Transverse colon (tissue), 4 donors: ENCODE measurements at places on chromosomes 3 and 15. TPM values are rescaled to one million over a fixed set of nuclear protein-coding genes. Genes with fewer than 3 reads are reported as not detected.

Gene RPP25
- 10.1 TPM for total RNA-seq

Gene CRYGS
- total RNA-seq: 60.7 TPM

Gene NKIRAS1
- 13.8 TPM for total RNA-seq

Gene LTK
- total RNA-seq: 9.1 TPM

Gene CHRM5
- not detected for total RNA-seq

- H3K27ac ChIP-seq: no peak overlapping the region
- H3K4me1 ChIP-seq: no peaks in the 10 kb centered on the region
Measured at GRCh38 chr3:106182950-106183511, 314.2 kb upstream of the CBLB start.

DNA sequence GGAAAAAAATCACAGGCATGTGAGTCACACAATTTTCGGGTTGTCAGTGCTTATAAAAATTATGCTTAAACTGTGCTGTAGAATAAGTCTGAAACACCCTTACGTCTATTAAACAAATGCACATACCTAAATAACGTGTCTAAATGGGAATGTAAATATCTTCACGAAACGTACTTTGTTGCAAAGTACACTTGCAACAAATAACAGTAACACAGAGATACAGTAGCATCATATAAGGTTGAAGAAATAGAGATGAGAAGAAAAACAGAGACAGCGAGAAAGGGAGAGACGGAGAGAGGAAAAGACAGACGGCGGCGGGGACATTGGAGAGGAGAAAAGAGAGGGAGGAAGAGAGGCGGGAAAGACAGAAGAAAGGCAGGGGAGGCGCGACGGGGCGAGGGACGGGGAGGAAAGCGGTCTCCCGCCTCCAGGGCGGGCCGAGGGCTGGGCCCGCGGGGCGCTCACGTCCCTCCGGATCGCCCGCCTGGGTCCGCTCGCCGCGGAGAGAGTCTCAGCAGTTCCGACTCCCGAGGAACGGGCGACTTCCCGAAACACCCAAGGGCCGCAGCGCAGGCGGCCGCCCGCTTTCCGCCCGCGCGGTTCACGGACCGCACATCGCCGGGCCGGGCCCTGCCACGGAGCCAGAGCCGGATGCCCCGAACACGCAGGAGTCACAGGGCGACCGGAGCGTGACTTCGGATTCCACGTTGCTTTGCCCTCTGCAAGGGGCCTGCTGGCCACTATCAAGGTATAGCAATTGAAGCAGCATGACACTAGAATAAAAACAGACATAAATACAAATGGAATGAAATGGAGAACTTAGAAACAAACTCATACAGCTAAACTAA is 153.4 kb downstream of the LMLN start:
- peaks cover 4% of the 10 kb centered on the region for H3K4me1 ChIP-seq
- peak overlapping the region; percentile 15 for H3K4me3 ChIP-seq
- H3K27ac ChIP-seq: no peak overlapping the region
- peaks cover 79% of the 10 kb centered on the region for H3K27me3 ChIP-seq
- no peak for DNase-seq

DNA sequence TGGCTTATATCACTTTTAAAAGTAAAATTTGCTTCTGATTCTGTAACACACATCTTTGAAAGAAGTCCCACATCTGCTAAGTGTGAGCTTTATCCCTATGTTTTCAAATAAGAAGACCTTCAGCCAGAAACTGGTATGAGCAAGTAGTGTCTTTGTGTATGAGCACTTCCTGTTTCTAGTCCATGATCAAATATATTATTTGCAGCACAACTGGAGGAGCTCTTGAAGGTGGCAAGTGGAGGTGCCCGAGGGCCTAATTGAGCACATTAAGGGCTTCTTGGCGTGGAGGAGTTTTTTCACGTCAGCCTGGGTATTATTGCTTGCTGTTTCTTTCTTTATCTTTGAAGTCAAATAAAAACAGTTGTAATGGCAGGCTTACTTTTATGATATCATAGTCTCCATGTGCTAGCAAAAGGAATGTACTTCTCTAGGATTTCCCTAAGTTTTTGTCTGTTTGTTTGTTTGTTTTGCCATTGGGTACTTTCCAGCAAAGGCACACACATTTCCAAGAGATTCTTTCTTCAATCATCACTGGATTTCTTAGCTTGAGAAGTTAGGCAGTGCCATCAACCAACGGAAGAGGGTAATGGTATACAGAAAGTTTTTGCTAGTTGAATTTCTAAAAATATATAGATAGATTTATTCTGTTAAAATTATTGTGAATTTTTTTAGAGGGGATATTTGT is 68.1 kb downstream of the MEIS2 start:
- H3K4me1 ChIP-seq: no peaks in the 10 kb centered on the region
- H3K4me3 ChIP-seq: no peak overlapping the region
- no peaks in the 10 kb centered on the region for H3K27me3 ChIP-seq
- no peaks in the 10 kb centered on the region for H3K36me3 ChIP-seq
- peak overlapping the region; percentile 14 for H3K27ac ChIP-seq
- DNase-seq: no peak

DNA sequence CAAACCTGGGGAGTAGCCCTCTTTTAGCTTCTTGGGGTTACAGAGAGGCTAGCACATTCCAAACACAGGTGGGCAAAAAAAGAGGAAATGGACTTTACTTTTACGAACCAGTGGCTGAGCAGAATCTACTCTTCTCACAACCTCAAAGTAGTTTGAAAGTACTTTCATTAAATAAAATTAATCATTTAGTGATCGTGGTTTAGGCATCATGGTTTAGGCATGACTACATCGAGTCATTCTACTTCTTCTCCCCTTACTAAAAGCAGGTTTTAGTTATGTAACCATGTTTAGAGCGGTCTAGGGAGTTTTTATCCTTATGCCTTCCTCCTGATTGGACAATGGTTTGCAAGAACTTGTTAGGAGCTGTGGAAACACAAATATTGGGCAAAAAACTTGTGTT is 2.5 kb upstream of the GREM1 start:
- DNase-seq: no peak
- H3K4me3 ChIP-seq: no peak overlapping the region
- peaks cover 25% of the 10 kb centered on the region for H3K4me1 ChIP-seq

DNA sequence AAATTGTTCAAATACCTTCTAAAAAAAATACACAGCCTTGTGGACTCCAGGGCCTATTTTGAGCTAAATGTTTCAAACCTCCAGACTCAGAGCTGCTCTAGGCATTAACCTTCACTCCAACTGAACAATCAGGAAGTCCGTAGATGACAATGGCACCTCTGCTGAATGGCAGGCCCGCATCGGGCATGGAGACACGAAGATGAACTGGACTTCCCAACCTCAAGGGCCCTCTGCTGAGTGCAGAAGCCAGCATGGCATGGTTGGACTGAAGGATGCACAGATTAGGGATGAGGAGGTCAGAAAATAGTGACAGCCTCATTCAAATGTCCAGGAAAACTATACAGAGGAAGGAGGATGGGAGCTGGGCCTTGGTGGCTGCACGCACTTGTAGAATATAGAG is 2.2 kb downstream of the FAM174B start:
- no peak overlapping the region for H3K4me3 ChIP-seq
- H3K36me3 ChIP-seq: no peaks in the 10 kb centered on the region
- no peak for DNase-seq

DNA sequence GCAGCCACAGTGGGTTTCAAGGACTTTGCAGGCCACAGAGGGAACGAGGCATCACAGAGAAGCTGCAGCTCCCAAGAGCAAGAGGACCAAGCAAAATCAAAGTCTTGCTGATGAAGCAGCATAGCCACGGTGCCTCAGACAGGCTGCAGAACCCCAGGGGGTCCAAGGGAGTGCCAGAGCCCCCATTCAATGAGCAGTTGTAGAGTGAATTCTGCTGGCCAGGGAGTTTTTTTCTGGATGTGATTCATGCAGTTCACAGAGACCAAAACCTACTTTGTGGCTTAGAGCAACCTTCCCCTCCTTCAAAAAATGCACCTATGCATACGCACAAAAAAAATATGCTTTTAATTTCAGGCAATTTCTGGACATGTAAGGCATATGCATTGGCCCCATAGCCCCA is 409.0 kb downstream of the VPS13C start:
- H3K27me3 ChIP-seq: no peaks in the 10 kb centered on the region
- no peak overlapping the region for H3K4me3 ChIP-seq
- no peak for DNase-seq
- no peak overlapping the region for H3K27ac ChIP-seq

- peaks cover 3% of the 10 kb centered on the region for H3K4me1 ChIP-seq
- no peaks in the 10 kb centered on the region for H3K27me3 ChIP-seq
- no peak overlapping the region for H3K4me3 ChIP-seq
- DNase-seq: no peak
- H3K36me3 ChIP-seq: no peaks in the 10 kb centered on the region
Measured at GRCh38 chr3:73473181-73473897, 151.4 kb downstream of the PDZRN3 start.

- no peaks in the 10 kb centered on the region for H3K4me1 ChIP-seq
- H3K4me3 ChIP-seq: no peak overlapping the region
- H3K27me3 ChIP-seq: no peaks in the 10 kb centered on the region
- DNase-seq: no peak
- H3K36me3 ChIP-seq: no peaks in the 10 kb centered on the region
- no peak overlapping the region for H3K27ac ChIP-seq
Measured at GRCh38 chr3:104554425-104554824, 812.3 kb upstream of the ALCAM start.
